ENCODE measurements at places on chromosomes 13 and 19. TPM values are rescaled to one million over a fixed set of nuclear protein-coding genes. Genes with fewer than 3 reads are reported as not detected.

DNA sequence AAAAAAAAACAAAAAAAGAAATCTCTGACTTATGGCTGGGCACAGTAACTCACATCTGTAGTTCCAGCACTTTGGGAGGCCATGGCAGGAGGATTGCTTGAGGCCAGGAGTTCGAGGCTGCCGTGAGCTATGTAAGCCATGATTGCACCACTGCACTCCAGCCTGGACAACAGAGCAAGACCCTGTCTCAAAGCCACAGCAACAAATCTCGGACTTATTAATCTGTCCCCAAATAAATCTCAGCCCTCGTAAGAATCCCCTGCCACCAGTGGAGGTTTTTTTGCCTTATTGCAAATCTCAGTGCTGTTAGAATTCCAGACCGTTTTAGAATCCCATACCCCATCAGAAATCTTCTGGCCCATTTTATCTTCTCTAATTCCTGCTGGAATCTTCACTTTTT lies 4.9 kb downstream of the SHKBP1 start:
- peaks cover 13% of the 10 kb centered on the region for H3K36me3 ChIP-seq
- DNase-seq = no peak
- no peak overlapping the region for H3K4me3 ChIP-seq
- H3K4me1 ChIP-seq = no peaks in the 10 kb centered on the region
- H3K27me3 ChIP-seq = no peaks in the 10 kb centered on the region

DNA sequence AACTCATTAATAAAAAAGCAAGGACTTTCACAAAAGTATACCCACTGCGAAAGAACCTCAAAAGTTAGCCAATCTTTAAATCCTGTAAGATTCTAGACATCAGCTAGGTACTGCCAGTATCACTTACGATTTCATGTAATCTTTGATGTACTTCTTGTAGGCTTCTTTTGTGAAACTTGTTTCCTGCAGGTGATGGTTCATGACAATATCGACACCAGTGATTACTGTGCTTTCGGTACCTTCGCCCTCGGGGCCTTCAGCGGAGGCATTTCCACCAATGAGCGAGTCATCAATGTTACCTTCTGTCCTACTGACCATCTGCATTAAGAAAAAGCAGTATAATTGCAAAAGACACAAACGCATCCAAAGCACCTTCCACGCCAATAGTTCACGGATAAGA lies 1.1 kb downstream of the TPT1 start:
- H3K27me3 ChIP-seq = no peaks in the 10 kb centered on the region
- peaks cover 58% of the 10 kb centered on the region for H3K36me3 ChIP-seq
- DNase-seq = no peak
- peak overlapping the region; percentile 99 for H3K27ac ChIP-seq
- H3K4me3 ChIP-seq = peak overlapping the region; percentile 97

DNA sequence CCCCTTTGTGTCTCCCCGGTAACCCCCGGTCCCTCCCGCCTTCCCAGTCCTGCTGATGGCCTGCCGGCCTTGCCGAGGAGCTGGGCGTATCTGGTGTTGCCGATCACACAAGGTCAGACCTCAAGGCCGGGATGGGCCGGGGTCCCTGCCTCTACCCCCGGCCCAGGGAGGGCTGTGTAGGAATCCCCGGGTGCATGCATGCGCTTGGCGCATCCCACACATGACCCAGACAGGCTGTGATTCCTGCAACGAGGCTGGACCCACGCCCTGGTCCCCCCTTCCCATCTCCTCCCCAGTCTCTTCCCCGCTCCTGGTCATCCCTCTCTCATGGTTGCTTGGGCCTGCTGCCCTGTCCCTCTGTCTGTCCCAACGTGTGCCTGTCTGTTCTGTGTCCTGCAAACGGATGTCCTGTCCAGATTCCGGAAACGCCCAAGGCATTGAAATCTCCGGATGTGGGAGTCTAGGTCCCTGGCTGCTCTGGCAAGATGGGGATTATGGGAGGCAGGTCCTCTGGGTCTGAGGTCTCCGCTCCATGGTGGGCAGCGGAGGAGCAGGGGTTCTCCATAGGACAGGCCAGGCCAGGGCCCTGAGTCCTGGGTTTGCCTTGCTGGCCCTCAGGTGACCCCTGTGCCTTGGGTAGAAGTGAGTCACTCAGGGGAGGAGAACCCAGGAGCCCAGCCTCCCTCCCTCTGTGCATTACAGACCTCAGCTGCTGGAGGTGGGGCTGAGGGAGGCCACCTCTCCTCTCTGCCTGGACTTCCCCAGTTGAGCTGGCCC lies 1.6 kb downstream of the PKN1 start:
- peak overlapping the region; percentile 87 for H3K4me3 ChIP-seq
- H3K36me3 ChIP-seq = no peaks in the 10 kb centered on the region
- peaks cover 9% of the 10 kb centered on the region for H3K27me3 ChIP-seq
- H3K4me1 ChIP-seq = peaks cover 17% of the 10 kb centered on the region
- DNase-seq = no peak
- peak overlapping the region; percentile 81 for H3K27ac ChIP-seq

DNA sequence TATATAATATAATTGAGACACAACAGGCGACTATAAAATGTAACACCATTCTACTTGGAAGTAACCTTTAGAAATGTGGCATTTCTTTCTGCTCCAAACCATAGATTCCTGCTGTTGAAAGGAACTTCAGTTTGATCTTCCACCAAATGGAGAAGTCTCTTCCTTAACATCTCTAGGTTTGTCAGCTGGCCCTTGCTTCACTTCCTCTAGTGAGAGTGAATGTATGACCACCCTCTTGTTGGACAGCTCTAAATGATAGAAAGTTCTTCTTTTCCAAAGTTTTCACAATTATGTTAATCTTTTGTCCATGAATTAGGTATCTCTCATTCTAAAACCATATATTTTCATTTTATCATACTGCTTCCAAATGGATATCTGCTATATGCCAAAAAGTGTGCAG lies 13.8 kb upstream of the COG6 start:
- H3K4me3 ChIP-seq = no peak overlapping the region
- no peaks in the 10 kb centered on the region for H3K36me3 ChIP-seq
- no peaks in the 10 kb centered on the region for H3K4me1 ChIP-seq
- peaks cover 4% of the 10 kb centered on the region for H3K27me3 ChIP-seq

DNA sequence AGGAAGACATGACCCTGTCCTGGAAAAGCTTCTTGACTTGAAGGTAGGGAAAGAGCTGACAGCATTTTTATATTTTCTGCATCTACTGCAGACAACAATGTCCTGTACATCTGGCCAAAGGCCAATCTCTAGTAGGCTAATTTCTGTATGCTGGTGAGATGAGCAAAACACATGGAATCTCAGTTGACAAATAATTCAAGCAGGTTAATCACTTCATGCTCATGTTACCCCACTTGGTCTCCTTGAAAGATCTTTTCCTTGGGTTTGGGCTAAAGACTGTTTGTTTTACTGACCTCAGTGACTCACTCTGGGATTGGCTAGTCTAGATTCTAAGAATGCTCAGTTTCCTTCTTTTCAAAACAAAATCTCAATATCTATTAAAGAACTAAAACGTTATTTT lies 298.8 kb downstream of the LMO7 start:
- no peak overlapping the region for H3K4me3 ChIP-seq
- no peaks in the 10 kb centered on the region for H3K4me1 ChIP-seq
- no peak for DNase-seq
- H3K36me3 ChIP-seq = no peaks in the 10 kb centered on the region

GRCh38 chr19:15643387-15643786 lies 2.7 kb downstream of the CYP4F3 start:
- no peaks in the 10 kb centered on the region for H3K27me3 ChIP-seq
- DNase-seq = no peak
- H3K4me3 ChIP-seq = no peak overlapping the region
- H3K4me1 ChIP-seq = no peaks in the 10 kb centered on the region
- H3K36me3 ChIP-seq = no peaks in the 10 kb centered on the region

DNA sequence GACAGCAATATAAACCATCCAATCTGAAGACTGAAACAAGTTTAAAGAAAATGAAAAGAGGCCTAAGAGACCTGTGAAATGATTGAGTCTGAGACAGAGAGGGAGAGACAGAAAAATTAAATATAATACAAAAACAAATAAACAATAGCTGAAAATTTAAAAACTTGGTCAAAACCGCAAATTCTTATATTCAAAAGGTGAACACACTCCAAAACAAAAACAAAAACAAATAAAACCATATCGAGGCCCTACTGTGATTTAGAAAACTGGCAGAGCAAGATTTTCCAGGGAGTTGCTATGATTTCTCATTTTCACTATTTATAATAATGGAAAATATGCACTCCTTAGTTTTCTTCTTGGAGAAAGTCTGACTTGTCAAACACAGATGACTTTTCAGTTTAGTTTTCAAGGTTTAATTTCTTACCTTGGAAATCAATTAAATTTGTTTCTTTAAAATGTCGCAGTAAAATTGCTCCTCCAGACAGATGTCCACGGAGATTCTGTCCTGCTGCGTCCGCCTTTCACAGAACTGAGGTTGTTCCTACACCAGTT lies 1420.3 kb downstream of the UQCRFS1 start:
- no peak for DNase-seq
- peaks cover 8% of the 10 kb centered on the region for H3K4me1 ChIP-seq
- peak overlapping the region; percentile 99 for H3K4me3 ChIP-seq
- H3K36me3 ChIP-seq = peaks cover 14% of the 10 kb centered on the region
- H3K27ac ChIP-seq = peak overlapping the region; percentile 90
- H3K27me3 ChIP-seq = no peaks in the 10 kb centered on the region

DNA sequence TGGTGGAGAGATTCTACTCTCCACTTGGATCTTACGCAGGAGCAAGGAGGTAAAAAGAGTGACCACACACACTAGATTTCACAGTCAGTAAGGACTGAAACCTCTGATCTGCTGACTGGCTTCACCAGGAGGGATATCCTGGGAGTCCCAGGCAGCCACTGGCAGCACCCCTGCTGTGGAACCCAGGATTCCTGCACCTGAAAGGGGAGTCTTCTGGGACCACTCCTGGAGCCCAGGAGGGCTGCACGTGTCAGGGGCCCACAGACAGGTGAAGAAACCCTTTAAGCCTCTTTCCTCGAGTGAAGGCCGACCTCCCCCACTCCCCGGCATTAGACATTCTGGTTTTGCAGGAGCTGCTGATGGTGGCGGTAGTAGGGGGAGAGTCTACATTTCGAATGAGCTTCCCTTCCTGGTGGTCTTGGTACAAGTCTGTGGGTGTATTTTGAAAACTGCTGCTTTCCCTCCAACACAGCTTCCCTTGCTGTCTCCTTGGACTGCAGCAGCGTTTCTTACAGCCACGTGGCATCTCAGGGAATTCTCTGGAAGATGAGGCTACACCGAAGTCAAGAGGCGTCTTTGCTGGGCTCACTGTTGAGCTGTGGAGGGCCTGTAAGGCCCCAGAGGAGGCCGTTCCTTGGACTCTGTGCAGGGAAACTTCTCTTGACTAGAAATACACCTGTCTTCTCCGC lies 62.6 kb downstream of the ALOX5AP start:
- no peak overlapping the region for H3K27ac ChIP-seq
- H3K4me1 ChIP-seq = peaks cover 41% of the 10 kb centered on the region
- no peak overlapping the region for H3K4me3 ChIP-seq
- DNase-seq = no peak
- H3K27me3 ChIP-seq = peaks cover 5% of the 10 kb centered on the region
- no peaks in the 10 kb centered on the region for H3K36me3 ChIP-seq

- DNase-seq = no peak
- no peaks in the 10 kb centered on the region for H3K36me3 ChIP-seq
- no peaks in the 10 kb centered on the region for H3K4me1 ChIP-seq
- peaks cover 7% of the 10 kb centered on the region for H3K27me3 ChIP-seq
Observed at GRCh38 chr19:28711411-28711810, 501.5 kb downstream of the UQCRFS1 start.

- peak overlapping the region; percentile 91 for H3K27ac ChIP-seq
- H3K36me3 ChIP-seq = peaks cover 47% of the 10 kb centered on the region
- DNase-seq = no peak
- H3K4me1 ChIP-seq = no peaks in the 10 kb centered on the region
- H3K4me3 ChIP-seq = peak overlapping the region; percentile 96
- no peaks in the 10 kb centered on the region for H3K27me3 ChIP-seq
Observed at GRCh38 chr19:9672893-9673292, 2.0 kb downstream of the ZNF562 start.

GRCh38 chr19:38697641-38698071 lies 46.6 kb downstream of the CAPN12 start:
- H3K27ac ChIP-seq = peak overlapping the region; percentile 77
- H3K4me1 ChIP-seq = peaks cover 48% of the 10 kb centered on the region
- no peaks in the 10 kb centered on the region for H3K27me3 ChIP-seq

DNA sequence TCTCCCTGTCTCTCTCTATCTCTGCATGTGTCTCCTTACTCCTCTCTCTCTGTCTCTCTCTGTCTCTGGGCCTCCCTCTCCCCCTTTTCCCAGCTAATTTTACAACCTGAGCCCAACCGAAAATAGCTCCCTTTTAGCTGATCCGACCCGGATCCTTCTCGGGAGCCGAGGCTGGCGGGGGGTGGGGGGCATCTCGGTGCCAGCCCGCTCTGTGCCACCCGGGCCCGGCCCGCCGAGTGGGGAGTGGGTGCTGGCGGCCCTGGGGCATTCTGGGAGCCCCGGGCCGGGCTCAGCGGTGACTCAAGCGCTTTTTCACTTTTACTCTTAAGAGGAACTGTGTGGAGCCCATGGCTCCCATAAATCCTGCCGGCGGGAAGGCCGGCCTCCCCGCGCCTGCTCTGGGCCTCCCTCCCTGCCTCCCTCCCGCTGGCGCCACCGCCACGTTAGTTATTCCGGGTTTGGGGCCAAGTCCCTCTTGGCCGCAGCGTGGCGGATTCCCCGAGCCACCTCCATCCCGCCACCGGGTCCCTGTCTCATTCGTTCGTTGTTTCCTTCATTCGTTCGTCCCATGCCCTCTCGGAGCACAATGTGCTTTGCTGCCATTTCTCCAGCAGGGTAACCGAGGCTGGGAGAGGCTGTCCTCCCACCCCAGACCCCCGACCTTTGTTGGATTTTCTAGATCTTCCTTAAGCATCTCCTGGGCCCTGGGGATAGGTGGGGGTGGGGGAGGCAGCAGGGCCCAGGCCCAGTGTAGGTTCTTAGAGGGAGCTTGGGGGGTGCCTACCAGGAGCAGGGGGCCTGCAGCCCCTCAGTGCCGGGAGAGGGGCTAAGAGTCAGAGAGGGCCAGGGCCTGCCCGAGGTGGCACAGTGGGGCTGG lies 3.2 kb downstream of the NFIC start:
- H3K4me1 ChIP-seq = peaks cover 21% of the 10 kb centered on the region
- peak overlapping the region; percentile 70 for H3K27ac ChIP-seq
- no peak for DNase-seq
- H3K4me3 ChIP-seq = peak overlapping the region; percentile 78
- H3K36me3 ChIP-seq = no peaks in the 10 kb centered on the region

- DNase-seq = no peak
- H3K4me3 ChIP-seq = no peak overlapping the region
- no peaks in the 10 kb centered on the region for H3K27me3 ChIP-seq
- peaks cover 56% of the 10 kb centered on the region for H3K36me3 ChIP-seq
- no peak overlapping the region for H3K27ac ChIP-seq
Observed at GRCh38 chr19:53112286-53112685, 9.1 kb upstream of the ZNF160 start.

GRCh38 chr13:30816736-30817135 lies 81.4 kb downstream of the ALOX5AP start:
- H3K27me3 ChIP-seq = peaks cover 13% of the 10 kb centered on the region
- no peaks in the 10 kb centered on the region for H3K36me3 ChIP-seq
- H3K4me3 ChIP-seq = no peak overlapping the region
- no peak for DNase-seq
- peaks cover 27% of the 10 kb centered on the region for H3K4me1 ChIP-seq
- no peak overlapping the region for H3K27ac ChIP-seq

Gene NKG7
- total RNA-seq = not detected

Gene CILP2
- 0.74 TPM for total RNA-seq

Measured in type B pancreatic cell (in vitro differentiated cells).